ENCODE measurements at places on chromosomes 1 and 21. TPM values are rescaled to one million over a fixed set of nuclear protein-coding genes. Genes with fewer than 3 reads are reported as not detected.

S100A12 gene
- 1.0 TPM for polyA plus RNA-seq

- H3K4me3 ChIP-seq, result no peak overlapping the region
- no peak for DNase-seq
- no peaks in the 10 kb centered on the region for H3K36me3 ChIP-seq
- H3K4me1 ChIP-seq, result peaks cover 2% of the 10 kb centered on the region
- no peaks in the 10 kb centered on the region for H3K27me3 ChIP-seq
- no peak overlapping the region for H3K27ac ChIP-seq
These were observed 5.8 kb upstream of the PEAR1 start for GRCh38 chr1:156887734-156888133.

SCAF4 gene
- 26.6 TPM for polyA plus RNA-seq

GRCh38 chr1:55534565-55535121, 319.5 kb upstream of the USP24 start:
- DNase-seq, result no peak
- H3K27me3 ChIP-seq, result no peaks in the 10 kb centered on the region
- no peaks in the 10 kb centered on the region for H3K4me1 ChIP-seq
- H3K4me3 ChIP-seq, result no peak overlapping the region
- no peak overlapping the region for H3K27ac ChIP-seq
- H3K36me3 ChIP-seq, result no peaks in the 10 kb centered on the region

DNA sequence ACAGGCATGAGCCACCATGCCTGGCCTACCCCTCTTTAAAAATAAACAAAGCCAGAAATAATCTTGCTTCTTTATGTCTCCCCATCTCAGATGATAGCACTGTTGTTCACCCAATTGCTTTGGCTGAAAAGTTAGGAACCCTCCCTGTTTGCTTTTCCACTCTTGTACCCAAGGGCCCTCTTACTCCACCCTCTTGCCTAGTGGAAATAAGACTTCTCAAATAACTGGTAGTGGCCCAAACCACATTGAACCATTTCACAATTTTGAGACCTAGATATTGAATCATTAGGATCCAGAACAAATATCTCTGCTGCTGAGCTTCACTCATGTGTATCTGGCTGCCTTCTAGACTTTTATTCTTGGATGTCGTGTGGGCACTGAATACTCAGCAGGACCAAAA, 37.7 kb downstream of the RNF220 start:
- no peaks in the 10 kb centered on the region for H3K36me3 ChIP-seq
- DNase-seq, result no peak
- H3K27me3 ChIP-seq, result no peaks in the 10 kb centered on the region
- H3K4me1 ChIP-seq, result no peaks in the 10 kb centered on the region
- H3K4me3 ChIP-seq, result no peak overlapping the region

GRCh38 chr1:211259638-211260126, 516 bp downstream of the RCOR3 start:
- no peaks in the 10 kb centered on the region for H3K27me3 ChIP-seq
- peak overlapping the region; percentile 98 for H3K27ac ChIP-seq
- H3K36me3 ChIP-seq, result no peaks in the 10 kb centered on the region
- peaks cover 1% of the 10 kb centered on the region for H3K4me1 ChIP-seq

DNA sequence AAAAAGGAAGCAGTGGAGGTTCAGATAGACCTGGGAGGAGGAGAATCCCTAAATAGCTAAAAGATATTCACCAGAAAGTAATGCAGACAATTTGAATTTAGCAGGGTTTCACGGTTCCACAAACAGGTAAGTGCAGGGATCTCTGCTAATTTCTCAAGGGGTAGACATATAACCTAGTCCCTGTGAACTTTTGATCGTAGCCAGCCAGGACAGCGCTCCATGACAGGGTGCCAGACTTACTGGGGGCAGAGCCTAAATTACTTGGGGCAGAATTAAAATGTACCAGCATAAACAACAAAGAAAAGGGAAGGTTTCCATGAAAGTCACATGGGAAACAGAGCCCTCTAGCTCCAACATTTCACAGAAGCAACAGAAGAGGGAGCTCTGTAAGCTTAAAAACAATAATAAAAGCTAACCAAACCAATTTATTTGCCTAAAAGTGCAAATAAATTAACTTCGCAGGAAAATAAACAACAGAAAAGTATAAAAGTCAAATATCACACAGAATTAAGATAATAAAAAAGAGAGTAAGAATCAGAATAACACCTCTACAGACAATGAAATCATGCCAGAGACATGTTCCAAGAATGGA, 198.3 kb downstream of the DUSP10 start:
- H3K4me3 ChIP-seq, result no peak overlapping the region
- no peaks in the 10 kb centered on the region for H3K36me3 ChIP-seq
- no peak for DNase-seq
- no peak overlapping the region for H3K27ac ChIP-seq
- H3K4me1 ChIP-seq, result no peaks in the 10 kb centered on the region
- no peaks in the 10 kb centered on the region for H3K27me3 ChIP-seq

TBCE gene
- polyA plus RNA-seq, result 22.9 TPM

- peak; percentile 6 for DNase-seq
- H3K27me3 ChIP-seq, result no peaks in the 10 kb centered on the region
- H3K4me3 ChIP-seq, result no peak overlapping the region
- H3K4me1 ChIP-seq, result peaks cover 3% of the 10 kb centered on the region
- H3K36me3 ChIP-seq, result no peaks in the 10 kb centered on the region
These were observed 43.6 kb downstream of the SLC19A1 start for GRCh38 chr21:45498646-45499000.

FCER1G gene
- polyA plus RNA-seq, result 270 TPM

OR14K1 gene
- not detected for polyA plus RNA-seq

- no peaks in the 10 kb centered on the region for H3K4me1 ChIP-seq
- no peak overlapping the region for H3K4me3 ChIP-seq
- H3K36me3 ChIP-seq, result no peaks in the 10 kb centered on the region
- no peaks in the 10 kb centered on the region for H3K27me3 ChIP-seq
These were observed 2.5 kb downstream of the UBASH3A start for GRCh38 chr21:42406201-42406621.

EPHA10 gene
- 0.05 TPM for polyA plus RNA-seq

DCST1 gene
- not detected for polyA plus RNA-seq

DNA sequence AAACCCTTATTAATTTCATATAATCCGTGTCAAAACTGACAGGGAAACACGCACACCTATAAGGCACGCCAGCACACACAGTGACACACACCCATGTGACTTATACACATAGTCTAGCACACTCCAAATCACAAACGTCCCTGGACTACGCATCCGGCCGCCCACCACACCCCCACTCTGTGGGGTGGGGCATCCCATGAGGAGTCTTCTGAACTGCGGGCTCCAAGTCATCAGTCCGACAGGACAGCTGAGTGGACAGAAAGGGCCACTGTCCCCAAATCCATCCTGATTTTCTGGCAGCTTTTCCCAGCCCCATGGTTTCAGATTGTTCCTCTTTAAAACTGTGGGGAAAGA, 829 bp downstream of the PEA15 start:
- H3K27ac ChIP-seq, result peak overlapping the region; percentile 43
- peaks cover 20% of the 10 kb centered on the region for H3K4me1 ChIP-seq
- peak overlapping the region; percentile 92 for H3K4me3 ChIP-seq

DNA sequence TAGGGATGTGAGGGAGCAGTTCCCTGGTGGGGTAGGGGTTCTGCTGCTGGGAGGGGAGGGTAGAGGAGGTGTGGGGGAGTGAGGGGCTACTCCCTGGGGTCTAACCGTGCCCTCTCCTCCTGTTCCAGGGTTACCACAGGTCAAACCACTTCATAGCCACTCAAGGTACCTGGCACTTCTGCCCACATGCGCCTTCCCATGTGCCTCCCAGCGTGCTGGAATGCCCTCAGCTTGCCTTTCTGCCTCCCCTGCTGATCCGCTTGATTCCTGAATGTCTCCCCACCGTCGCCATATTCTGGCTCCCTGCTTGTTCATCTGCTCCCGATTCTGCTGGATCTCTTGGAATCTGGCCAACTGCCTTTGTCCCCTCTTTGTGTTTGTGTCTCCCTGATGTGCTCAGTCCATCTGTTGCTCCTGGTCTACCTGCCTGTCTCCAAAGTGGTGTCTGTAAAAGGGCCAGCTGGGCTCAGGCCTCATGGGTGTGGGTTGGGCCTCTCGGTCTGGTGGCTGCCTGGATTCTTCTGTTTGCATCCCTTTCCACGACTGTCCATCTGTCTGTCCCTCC, 74.4 kb downstream of the PTPRU start:
- H3K4me3 ChIP-seq, result no peak overlapping the region
- no peak overlapping the region for H3K27ac ChIP-seq
- H3K36me3 ChIP-seq, result no peaks in the 10 kb centered on the region
- DNase-seq, result no peak

DNA sequence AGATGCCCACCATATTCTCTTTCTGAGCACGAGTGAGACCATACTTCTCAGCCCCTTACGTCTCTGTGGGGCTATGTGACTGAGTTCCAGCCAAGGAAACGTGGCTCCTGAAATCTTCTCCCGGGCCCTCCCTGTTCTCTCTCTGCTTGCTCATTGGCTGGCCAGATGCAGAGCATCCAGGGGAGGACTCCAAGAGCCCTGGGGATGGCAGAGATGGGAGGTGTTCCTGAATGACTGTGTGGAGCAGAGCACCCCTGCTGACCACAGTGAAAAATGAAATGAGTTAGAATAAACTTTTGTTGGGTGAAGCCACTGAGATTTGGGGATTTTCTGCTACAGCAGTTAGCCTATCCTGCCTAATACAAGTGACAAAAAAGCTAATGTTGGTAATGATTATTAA, 23.8 kb downstream of the KIAA0040 start:
- no peak overlapping the region for H3K27ac ChIP-seq
- H3K4me3 ChIP-seq, result no peak overlapping the region
- no peaks in the 10 kb centered on the region for H3K4me1 ChIP-seq
- no peaks in the 10 kb centered on the region for H3K36me3 ChIP-seq

- no peak overlapping the region for H3K4me3 ChIP-seq
- no peaks in the 10 kb centered on the region for H3K36me3 ChIP-seq
- no peaks in the 10 kb centered on the region for H3K27me3 ChIP-seq
- H3K27ac ChIP-seq, result no peak overlapping the region
These were observed 16.5 kb downstream of the DR1 start for GRCh38 chr1:93362237-93362636.

MYOG gene
- not detected for polyA plus RNA-seq

DNA sequence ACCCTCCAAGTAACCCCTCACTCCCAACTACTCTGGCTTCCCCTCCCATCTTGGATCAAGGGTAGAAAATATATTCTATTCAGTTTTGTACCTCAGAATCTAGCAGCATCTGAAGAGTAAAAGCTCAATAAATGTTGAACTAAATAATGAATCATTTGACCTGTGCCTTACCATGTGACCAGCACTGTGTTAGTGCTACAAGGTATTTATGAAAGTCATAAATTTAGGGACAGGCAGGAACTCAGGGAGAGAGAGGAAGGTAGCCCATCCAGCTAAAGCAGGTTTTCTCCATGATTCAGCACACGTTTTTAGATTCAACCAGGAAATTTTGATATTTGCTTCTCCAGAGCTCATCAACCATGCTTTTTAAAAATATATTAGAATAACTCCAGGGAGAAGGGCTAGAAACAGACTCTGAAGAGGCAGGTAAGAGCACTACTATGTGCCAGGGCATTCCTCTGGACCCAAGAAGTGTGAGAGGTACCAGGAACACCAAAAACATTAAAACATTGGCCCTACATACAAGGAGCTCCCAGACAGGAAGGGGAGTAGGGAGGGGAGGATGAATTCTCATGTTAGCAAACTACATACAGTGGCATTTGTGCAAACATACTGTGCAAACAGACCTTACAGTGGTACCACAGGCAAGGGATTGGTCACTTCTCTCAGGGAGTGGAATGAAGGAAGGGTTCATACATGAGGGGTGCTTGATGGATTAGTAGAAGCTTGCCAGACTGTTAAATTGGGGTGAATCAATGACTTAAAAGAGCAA, 64.3 kb downstream of the FYB2 start:
- no peak overlapping the region for H3K27ac ChIP-seq
- no peak overlapping the region for H3K4me3 ChIP-seq
- no peaks in the 10 kb centered on the region for H3K27me3 ChIP-seq
- H3K4me1 ChIP-seq, result no peaks in the 10 kb centered on the region
- no peak for DNase-seq

GRCh38 chr21:24259241-24259640, 1348.0 kb downstream of the MRPL39 start:
- H3K36me3 ChIP-seq, result no peaks in the 10 kb centered on the region
- no peak for DNase-seq
- H3K4me1 ChIP-seq, result no peaks in the 10 kb centered on the region
- H3K27me3 ChIP-seq, result no peaks in the 10 kb centered on the region

DNA sequence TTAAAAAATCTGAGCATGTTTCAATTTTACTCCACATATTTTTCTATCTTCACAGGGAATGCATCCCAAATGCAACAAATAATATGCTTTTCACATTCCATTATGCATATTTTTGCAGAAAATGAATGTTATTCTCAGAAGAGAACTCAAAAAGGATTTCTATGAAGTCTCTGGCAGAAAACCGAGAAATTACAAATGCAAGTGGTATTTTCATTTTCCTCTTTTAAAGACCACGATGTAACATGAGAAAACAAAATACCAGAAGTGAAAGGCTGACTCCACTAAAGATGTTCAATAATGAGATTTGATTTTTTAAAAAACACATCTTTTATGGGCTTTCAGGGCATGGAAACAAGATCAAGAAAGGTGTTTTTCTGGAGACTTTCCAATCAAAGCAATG, 5.0 kb upstream of the PDC start:
- no peaks in the 10 kb centered on the region for H3K4me1 ChIP-seq
- H3K27ac ChIP-seq, result no peak overlapping the region
- no peaks in the 10 kb centered on the region for H3K36me3 ChIP-seq

DNA sequence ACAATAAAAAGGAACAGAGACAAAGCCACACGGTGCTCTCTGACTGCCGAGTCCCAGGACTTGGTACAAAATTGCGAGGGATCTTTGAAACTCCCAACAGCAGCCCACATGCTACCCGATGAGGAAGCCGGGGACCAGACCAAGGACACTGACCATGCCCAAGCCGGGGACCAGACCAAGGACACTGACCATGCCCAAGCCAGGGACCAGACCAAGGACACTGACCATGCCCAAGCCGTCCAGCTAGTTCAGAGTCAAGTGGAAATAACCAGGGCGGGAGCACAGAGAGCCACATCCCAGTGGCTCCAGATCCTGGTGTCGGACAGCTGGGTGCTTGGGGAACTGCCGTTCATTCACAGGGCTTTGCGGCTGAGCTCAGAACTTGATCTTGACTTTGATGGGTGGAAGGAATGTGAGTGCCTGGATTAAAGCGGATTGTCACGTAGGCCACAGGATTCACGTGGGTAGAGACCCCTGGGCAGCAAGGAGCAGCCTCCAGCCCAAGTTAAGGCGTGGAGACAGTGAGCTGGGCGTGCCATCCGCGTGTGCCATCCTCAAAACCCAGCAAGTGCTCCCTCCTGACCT, 16.5 kb upstream of the TRAPPC10 start:
- no peaks in the 10 kb centered on the region for H3K36me3 ChIP-seq
- no peak overlapping the region for H3K27ac ChIP-seq
- peaks cover 4% of the 10 kb centered on the region for H3K4me1 ChIP-seq
- no peak for DNase-seq
- H3K27me3 ChIP-seq, result no peaks in the 10 kb centered on the region

GRCh38 chr21:41839387-41840000, 39.6 kb downstream of the PRDM15 start:
- H3K27me3 ChIP-seq, result no peaks in the 10 kb centered on the region
- no peak for DNase-seq
- H3K27ac ChIP-seq, result no peak overlapping the region
- no peaks in the 10 kb centered on the region for H3K36me3 ChIP-seq
- H3K4me1 ChIP-seq, result peaks cover 1% of the 10 kb centered on the region
- H3K4me3 ChIP-seq, result no peak overlapping the region

GRCh38 chr21:34992736-34993398, 56.2 kb downstream of the RUNX1 start:
- H3K4me1 ChIP-seq, result peaks cover 2% of the 10 kb centered on the region
- H3K27me3 ChIP-seq, result no peaks in the 10 kb centered on the region
- DNase-seq, result peak; percentile 43
- no peak overlapping the region for H3K27ac ChIP-seq
- no peak overlapping the region for H3K4me3 ChIP-seq

ACOT11 gene
- 3.0 TPM for polyA plus RNA-seq

CELA3B gene
- polyA plus RNA-seq, result not detected
